ENCODE measurements at places on chromosomes 6 and 20.

GRCh38 chr6:45746046-45746445, 269.6 kb downstream of the CLIC5 start:
- H3K27me3 ChIP-seq = no peaks in the 10 kb centered on the region
- DNase-seq = no peak
- peaks cover 8% of the 10 kb centered on the region for H3K4me1 ChIP-seq
- H3K4me3 ChIP-seq = no peak overlapping the region
- H3K36me3 ChIP-seq = peaks cover 8% of the 10 kb centered on the region

GRCh38 chr6:16947375-16948015, 154.4 kb upstream of the STMND1 start:
- no peaks in the 10 kb centered on the region for H3K27me3 ChIP-seq
- H3K4me3 ChIP-seq = no peak overlapping the region
- H3K36me3 ChIP-seq = no peaks in the 10 kb centered on the region
- peak overlapping the region; percentile 48 for H3K27ac ChIP-seq
- H3K4me1 ChIP-seq = peaks cover 27% of the 10 kb centered on the region

DNA sequence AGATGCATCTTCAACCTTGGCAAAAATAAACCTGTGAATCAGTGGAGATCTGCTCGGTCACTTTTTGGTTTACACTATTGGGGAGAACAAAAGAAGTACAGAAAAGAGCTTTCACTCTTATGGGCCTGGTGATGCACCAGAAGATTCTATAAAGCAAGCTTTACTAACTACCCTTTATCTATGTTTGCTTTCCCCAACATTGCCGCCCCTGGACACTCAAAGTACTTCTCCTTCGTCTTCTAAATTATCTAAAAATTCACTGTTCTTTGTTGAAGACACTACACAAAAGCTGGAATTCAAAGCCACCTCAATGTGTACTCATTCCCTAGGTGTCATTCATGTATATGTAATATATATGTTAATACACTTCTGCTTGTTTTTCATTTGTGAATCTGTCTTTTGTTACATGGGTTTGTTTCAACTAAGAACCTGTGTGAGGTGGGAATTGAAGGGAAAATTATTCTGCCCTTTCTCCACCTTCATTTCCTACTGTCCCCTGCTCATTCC, 97.9 kb upstream of the BTN3A2 start:
- no peak for DNase-seq
- no peaks in the 10 kb centered on the region for H3K27me3 ChIP-seq
- H3K4me1 ChIP-seq = peaks cover 34% of the 10 kb centered on the region
- peak overlapping the region; percentile 71 for H3K27ac ChIP-seq
- no peak overlapping the region for H3K4me3 ChIP-seq

- H3K27ac ChIP-seq = no peak overlapping the region
- no peaks in the 10 kb centered on the region for H3K27me3 ChIP-seq
- peaks cover 14% of the 10 kb centered on the region for H3K4me1 ChIP-seq
- H3K4me3 ChIP-seq = no peak overlapping the region
- DNase-seq = no peak
Measured at GRCh38 chr6:126826166-126826714, 292.2 kb upstream of the RSPO3 start.

DNA sequence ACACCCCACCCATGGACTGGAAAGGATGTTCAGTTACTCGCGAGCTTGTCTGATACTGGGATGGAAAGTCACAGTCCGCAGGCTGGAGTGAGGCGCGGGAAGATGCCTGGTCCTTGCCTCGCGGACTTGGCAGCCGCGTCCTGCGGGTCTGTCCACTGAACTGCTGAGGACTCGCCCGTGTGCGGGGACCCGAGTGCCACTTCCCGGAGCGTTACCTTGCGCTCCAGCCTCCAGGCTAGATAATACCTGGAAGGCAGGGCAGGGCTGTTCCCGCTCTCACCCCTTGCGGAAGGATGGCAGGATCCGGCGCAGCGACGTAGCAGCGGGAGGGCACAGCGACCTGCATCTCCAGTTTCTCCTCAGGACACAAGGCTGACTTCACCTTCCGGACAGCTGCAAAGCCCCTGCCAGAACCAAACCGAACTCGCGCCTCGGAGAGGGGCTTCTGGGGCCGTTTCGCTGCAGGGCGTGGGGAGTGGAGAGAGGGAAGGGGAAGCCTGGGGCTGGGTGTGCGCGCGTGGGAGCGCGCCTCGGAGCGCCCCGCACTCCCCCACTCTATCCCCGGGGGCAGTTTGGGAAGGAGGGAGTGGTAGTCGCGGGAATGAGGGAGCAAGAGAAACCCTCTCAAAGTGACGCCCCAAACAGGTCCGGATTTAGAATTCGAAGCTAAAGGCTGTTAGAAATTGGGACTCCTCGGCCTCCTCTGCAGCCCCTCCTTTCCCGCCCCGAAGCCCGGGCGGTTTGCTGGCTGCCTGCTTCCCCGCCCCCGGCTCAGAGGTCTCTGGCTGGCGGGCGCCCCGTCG, at the start of gene KCNQ5:
Gene KCNQ5 (plus strand): TSS at position 774 of the 803 bp plus-strand sequence.
- H3K27ac ChIP-seq = no peak within 1 kb of the TSS
- H3K4me3 ChIP-seq = peak within 1 kb of the TSS; percentile 84
- peaks cover 26% of the 10 kb centered on the region for H3K4me1 ChIP-seq
- peak; percentile 56 for DNase-seq
- peaks cover 63% of the 10 kb centered on the region for H3K27me3 ChIP-seq

DNA sequence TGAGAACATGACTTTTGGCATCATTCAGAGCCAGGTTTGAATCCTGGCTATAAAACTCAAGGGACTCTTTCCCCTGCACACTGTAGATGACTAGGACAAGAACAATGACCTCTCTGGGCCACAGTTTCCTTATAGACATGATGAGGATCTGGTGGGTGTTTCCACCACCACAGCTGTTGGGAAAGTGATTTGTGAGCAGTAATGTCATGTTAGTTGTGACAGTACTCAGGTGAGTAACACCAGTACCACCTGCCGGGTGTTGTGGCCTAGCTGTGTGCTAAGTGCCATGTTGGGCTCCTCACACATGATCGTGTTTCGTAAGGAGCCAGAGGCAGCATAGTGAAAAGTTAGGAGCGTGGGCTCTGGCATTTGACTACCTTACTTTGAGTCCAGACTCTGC, 24.1 kb downstream of the HM13 start:
- no peak overlapping the region for H3K27ac ChIP-seq
- no peaks in the 10 kb centered on the region for H3K4me1 ChIP-seq
- no peak overlapping the region for H3K4me3 ChIP-seq
- no peak for DNase-seq
- peaks cover 52% of the 10 kb centered on the region for H3K36me3 ChIP-seq
- no peaks in the 10 kb centered on the region for H3K27me3 ChIP-seq

- H3K4me3 ChIP-seq = no peak overlapping the region
- H3K27ac ChIP-seq = no peak overlapping the region
- H3K4me1 ChIP-seq = peaks cover 22% of the 10 kb centered on the region
- no peak for DNase-seq
- H3K36me3 ChIP-seq = peaks cover 21% of the 10 kb centered on the region
- no peaks in the 10 kb centered on the region for H3K27me3 ChIP-seq
Measured at GRCh38 chr6:111737065-111737521, 131.4 kb upstream of the TRAF3IP2 start.

DNA sequence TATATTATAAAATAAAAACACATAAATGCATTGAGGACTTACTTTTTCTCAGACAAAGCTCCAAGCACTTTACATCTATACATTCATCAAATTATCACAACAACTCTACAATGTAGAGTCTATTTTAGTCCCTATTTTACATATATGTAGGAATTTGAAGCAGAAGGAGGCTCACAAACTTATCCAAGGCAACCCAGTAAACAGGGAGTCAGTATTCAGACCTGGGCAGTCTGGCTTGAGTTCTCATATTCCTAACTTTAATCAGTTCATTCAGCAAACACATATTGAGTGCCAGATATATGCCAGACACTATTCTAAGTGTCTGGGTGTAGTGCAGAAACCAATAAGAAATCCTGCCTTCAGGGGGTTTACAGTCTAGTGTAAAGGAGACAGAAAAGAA, 129.2 kb downstream of the C6orf58 start:
- H3K4me3 ChIP-seq = no peak overlapping the region
- no peaks in the 10 kb centered on the region for H3K4me1 ChIP-seq
- 0 out of 2 replicates have a peak, but pooled peaks cover 4% of the 10 kb centered on the region for H3K36me3 ChIP-seq
- H3K27ac ChIP-seq = no peak overlapping the region

DNA sequence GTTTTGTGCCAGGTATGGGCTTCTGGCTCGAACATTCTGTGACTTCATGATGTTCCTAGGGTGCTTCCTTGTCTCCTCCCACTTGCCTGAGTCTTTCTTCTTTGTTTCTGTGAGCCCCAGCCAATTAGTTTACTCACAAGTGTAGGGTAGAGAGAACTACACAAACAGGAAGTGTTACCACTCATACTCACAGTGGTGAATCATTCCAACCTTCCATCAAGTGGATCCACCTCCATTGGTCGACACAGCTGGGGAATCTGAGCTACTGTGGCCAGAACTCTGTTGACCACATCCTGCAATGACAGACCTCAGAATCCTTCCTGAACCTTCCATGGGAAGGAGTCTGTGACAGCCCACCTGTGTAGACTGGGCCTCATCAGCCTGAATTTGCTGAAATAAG, 76.8 kb downstream of the UNC5CL start:
- DNase-seq = no peak
- no peaks in the 10 kb centered on the region for H3K36me3 ChIP-seq
- H3K27ac ChIP-seq = no peak overlapping the region
- no peak overlapping the region for H3K4me3 ChIP-seq

DNA sequence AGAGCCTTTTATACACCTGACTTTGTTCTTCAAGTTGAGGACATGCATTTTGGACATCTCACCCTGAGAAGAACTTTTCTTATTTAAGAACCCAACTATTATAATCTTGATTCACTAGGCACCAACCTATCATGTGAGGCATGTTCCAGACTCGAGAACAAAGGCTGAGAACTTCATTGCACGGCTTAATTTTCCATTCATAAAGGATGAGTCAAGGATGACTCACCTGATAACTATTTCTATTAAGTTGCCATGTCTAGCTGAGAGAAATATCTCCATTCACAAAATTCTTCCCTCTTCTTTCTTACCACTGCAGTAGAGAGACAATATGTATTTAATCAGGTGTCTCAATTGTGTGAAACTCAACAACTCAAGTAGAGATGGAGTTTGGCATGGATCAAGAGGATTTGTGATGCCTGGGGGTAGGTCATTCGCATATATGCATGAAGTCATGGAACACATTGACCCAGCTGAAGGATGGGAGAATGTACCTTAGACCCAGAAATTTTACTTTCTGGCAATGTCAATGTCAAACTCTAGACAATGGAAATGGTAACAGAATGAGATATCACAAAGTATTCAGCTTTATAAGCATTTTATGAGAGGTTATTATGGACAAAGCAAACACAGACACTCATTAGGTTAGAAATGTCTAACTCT, 208.7 kb upstream of the PRND start:
- peaks cover 19% of the 10 kb centered on the region for H3K36me3 ChIP-seq
- no peak overlapping the region for H3K27ac ChIP-seq
- H3K4me1 ChIP-seq = peaks cover 31% of the 10 kb centered on the region
- DNase-seq = no peak
- peaks cover 24% of the 10 kb centered on the region for H3K27me3 ChIP-seq

- no peaks in the 10 kb centered on the region for H3K27me3 ChIP-seq
- no peak overlapping the region for H3K27ac ChIP-seq
- no peak for DNase-seq
- no peak overlapping the region for H3K4me3 ChIP-seq
- 0 out of 2 replicates have a peak, but pooled peaks cover 5% of the 10 kb centered on the region for H3K4me1 ChIP-seq
- H3K36me3 ChIP-seq = no peaks in the 10 kb centered on the region
Measured at GRCh38 chr20:51687630-51688029, 80.6 kb downstream of the ATP9A start.

DNA sequence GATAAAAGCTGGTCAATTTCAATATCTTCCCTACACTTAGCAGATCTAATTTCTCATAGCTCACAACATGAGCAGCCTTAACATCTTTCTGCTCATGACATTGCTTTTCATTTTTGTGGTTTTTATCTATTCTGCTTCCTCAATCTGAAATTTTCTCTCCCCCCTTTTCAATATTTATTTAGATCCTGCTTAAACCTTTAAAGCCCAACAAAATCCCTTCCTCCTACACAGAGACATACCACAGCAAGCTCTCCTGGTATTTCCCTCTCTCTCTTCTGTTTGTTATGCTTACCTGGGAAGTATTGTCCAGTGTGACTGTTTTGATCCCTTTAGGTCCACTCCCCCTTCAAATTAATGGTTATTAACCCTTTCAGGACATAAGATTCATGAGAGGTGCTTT, 582.5 kb downstream of the RFPL4B start:
- no peaks in the 10 kb centered on the region for H3K36me3 ChIP-seq
- H3K27me3 ChIP-seq = no peaks in the 10 kb centered on the region
- H3K27ac ChIP-seq = no peak overlapping the region
- no peak for DNase-seq
- H3K4me3 ChIP-seq = no peak overlapping the region
- peaks cover 13% of the 10 kb centered on the region for H3K4me1 ChIP-seq

- H3K27me3 ChIP-seq = no peaks in the 10 kb centered on the region
- peaks cover 66% of the 10 kb centered on the region for H3K4me1 ChIP-seq
- peak overlapping the region; percentile 87 for H3K4me3 ChIP-seq
- peaks cover 6% of the 10 kb centered on the region for H3K36me3 ChIP-seq
- no peak for DNase-seq
Measured at GRCh38 chr20:37524859-37525708, 2.6 kb downstream of the BLCAP start.

DNA sequence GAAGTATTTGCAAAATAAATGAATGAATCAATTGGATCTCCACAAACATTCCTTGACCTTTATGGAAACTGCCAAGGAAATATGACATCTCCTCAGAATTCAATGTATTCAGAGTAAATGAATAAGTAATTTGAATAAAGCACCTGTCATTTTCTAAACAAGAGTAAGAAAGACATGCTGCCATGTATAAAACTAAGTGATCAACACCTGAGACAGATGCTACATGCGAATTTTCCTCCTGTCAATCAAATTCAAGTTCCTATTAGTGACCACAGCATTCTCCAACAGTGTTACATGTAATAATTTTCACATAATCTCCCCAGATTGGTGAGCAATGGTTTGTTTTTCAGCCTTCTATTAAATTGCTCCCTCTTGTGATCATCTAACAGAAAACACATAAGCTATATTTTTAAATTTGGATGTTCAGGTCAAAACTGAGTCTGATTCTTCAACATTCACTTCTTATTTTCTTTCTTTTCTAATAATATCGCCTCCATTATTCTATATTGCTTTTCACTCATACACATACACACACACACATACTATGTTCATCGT, 163.2 kb upstream of the RNF217 start:
- no peaks in the 10 kb centered on the region for H3K36me3 ChIP-seq
- no peak for DNase-seq
- no peak overlapping the region for H3K4me3 ChIP-seq
- no peak overlapping the region for H3K27ac ChIP-seq
- peaks cover 12% of the 10 kb centered on the region for H3K4me1 ChIP-seq
- no peaks in the 10 kb centered on the region for H3K27me3 ChIP-seq
